Hematopoietic multipotent progenitor cell treated with erythropoietin and hydrocortisone succinate and interleukin-3 and kit ligand, for 8 days (in vitro differentiated cells): ENCODE measurements at places on chromosomes 6 and 20.

DNA sequence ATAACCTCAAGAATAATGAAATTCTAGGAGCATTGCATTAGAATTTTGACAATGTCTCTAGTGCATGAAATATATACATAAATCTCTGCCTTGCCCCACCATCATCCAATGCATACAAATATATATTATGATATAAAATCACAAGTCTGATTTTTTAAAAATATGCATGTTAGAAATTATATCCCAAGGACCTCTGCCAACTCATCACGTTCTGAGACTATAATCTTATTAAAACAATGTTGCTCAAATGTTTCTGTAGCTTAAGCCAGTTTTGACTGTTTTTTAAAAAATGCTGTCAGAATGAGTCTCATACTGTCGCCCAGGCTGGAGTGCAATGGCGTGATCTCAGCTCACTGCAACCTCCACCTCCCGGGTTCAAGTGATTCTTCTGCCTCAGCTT lies 287.0 kb upstream of the SOX4 start:
- DNase-seq, result no peak

DNA sequence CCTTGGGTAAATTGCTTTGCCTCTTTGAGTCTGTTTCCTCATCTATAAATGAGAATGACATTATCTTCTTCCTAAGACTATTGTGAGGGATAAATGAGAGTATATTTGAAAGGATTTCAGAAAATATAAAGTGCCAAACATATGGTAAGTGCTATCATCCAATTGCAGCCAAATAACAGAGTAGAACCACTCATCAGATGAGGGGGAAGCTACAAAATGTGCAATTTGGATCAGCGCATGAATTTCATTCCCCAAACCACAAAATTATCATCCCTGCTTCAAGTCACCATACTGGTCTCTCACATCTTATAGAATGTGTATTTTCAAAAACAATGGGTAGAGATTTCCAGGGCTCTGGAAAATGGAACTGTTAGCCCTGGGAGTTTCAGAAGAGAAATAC lies 158.5 kb downstream of the ARHGAP18 start:
- no peak for DNase-seq

- DNase-seq, result no peak
These were observed 17.6 kb downstream of the GHRH start for GRCh38 chr20:37243937-37244571.

- peak; percentile 88 for DNase-seq
These were observed 5.3 kb downstream of the OARD1 start for GRCh38 chr6:41066867-41067304.

DNA sequence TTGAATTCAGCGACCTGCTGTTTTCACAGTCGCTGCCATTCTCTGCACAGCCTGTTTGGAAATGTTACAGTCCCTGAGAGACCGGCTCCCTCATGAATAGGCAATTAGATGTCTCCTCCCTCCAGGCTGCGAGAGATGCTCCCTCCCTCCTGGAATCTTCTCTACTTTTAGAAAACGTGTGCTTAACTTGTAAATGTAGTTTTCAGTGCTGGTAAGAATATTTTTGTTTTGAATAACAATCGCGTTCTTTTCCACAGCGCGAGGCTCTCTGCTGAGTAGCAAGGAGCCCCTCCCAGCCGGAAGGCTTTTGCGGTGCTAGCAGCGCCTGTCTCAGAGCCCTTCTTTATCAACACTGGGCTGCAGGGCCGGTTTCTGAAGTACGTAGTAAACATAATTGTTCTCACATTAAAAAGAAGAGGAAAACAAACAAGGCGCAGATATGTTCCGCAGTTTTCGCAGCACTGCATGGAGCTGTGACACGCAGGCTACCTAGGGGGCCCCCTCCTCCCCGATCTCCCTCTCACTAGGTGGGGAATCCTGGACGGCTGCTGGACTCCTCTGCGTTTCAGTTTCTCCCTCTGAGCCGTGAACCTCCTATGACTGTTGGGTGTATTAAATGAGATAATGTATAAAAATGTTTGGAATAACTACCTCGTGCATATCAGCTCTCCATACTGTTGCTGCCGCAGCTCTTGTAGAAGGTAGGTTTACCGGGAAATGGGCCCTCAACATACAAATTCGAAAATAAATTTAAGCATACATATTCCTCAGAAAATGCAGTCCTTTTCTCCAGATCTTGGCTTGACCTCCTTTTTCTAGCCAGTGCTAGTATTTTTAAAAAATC lies 79.0 kb upstream of the SPACA1 start:
- no peak for DNase-seq

DNA sequence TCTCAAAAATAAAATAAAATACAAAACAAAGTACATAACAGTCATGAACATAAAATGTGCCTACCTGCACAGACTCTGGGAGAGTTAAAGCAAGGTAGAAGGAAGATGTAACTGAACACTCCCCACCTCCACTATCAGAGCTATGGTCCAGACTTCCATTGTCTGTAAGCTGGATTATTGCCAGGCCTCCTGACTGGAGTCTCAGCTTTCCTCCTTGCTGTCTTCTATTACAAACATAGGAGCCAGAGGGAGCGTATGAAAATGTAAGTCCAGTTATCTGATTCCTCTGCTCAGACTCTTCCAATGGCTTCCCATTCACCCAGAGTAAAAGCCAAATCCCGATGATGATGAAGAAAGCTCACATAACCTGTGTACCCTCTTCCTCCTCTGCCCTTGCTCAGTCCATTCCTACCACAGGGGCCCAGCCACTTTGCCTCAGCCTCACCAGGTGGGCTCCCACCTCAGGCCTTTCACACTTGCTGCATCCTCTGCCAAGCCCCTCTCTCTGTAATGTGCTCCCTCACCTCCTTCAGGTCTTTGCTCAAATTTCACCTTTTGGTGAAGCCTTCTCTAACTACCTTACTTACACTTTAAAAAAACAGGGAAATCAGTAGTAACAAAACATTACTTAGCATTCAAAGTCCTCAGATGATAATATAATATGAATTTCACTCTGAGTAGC lies 194.1 kb downstream of the RIMS1 start:
- no peak for DNase-seq

DNA sequence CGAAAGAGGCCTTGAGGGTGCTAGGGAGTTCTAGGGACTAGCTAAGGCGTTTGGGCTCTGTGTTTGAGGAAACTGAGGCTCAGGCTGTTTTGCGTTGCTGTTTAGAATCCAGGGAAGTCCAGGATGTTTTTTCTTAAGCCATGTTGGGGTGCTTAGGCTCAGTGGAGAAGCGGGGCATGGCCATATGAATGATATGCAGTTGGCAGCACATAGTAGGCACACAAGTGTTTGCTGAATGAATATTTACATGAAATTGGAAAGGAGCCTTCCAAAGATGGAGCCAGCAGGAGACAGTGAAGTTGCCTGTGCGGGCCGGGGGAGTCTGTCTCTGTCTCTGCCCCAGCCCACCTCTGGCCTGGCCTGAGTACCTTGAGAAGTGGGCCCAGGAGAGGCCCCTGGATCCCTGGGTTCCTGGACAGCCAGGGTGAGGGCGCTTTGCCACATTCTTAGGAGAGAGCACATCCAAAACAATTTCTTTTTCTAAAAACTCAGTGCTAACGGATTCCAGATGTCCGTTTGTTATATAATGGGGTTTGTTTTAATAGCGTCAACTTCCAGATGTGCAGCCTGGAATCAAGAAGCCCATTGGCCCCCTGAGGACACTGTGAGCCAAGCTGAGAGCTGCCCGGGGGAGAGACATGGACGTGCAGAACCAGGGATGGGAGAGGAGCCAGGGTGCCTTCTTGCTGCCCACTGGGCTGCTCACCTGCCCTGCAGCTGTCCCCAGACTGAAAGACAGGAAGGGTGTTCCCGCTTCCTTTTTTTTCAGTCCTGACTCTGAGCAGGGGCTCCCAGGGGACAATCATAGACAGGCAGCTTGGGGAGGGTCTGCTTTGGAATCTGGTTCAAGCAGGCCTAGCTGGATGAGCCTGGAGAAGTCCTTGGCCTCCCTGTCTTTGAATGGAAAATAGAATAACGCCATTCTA lies 20.1 kb upstream of the EMILIN3 start:
- no peak for DNase-seq

GRCh38 chr6:127824061-127824460 lies 76.8 kb downstream of the THEMIS start:
- DNase-seq, result no peak

GRCh38 chr6:108914235-108915022 lies 66.2 kb downstream of the ARMC2 start:
- peak; percentile 65 for DNase-seq

GRCh38 chr20:39799366-39799965 lies 837.3 kb downstream of the DHX35 start:
- DNase-seq, result no peak

GRCh38 chr6:15351631-15352030 lies 105.8 kb downstream of the JARID2 start:
- no peak for DNase-seq
